ENCODE measurements at places on chromosomes 7 and 10.
A peak's percentile ranks its signal among the peaks of the same experiment; 100 is the strongest.

DNA sequence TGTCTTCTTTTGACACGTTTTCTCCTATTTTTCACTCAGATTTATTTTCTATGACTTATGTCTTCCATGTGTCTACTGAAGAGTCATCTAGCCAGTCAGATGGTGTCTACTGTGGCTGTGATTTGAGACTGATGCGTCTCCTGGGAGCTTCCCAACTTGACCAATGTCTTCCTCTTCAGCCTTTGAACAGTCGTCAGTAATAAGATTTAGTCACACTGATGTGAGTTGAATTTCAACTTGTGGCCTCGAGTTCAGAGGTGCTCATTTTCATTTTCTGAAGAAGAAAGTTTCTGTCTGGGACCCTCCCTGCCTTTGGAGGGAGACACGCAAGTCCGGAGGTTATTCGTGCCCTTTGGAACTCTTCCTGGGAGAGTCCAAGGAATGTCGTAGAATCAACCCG lies 221.9 kb upstream of the INHBA start:
- no peak for DNase-seq

GRCh38 chr7:74026903-74027682 lies 880 bp upstream of the ELN start:
- DNase-seq, result peak; percentile 83

DNA sequence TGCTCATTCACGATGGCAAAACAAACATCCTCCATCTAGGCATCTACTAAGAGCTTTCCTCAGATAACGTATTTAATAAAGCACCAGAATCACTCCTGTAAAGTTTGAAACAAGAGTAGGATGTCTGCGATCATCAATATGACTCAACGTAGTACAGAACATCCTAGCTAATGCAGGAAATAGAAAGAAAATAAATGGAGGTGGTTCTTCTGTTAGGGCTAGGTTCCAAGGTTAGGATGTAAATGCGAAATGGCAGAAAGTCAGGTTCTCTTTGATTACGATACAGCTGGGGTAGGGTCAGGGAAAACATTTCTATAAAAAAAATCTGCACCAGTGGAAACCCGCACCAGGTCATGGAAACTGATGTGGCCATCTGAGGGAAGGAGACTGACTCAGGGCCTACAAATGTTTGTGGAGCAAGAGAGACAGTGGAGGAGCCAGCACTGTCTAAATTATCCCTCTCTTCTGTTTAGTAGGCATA lies 29.1 kb downstream of the CCDC6 start:
- DNase-seq, result no peak

GRCh38 chr7:43619213-43620012 lies 36.5 kb downstream of the STK17A start:
- DNase-seq, result no peak

DNA sequence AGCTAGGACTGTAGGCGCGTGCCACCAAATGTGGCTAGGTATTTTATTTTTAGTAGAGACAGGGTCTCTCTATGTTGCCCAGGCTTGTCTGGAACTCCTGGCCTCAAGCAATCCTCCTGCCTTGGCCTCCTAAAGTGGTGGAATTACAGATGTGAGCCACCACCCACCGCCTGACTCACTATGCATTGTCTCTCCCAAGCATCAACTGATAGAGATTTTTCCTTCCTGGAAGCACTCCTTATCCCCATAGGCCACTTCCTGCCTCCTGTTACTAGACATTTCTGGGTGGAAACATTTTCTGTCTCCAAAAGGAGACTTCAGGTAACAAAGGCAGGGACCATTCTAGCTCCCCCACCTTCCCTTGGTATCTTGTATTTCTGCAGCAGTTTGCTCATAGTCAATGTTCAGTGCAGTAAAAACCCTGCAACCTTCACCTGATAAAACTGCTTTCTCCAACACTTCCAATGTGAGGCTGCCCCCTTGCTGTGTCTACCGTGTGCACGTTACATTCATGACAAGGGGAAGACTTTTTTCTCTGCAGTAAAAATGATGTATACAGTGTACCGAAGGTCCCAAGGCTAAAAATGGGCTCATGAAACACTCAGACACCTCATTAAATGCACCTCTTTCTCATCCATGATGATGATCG lies 84.9 kb downstream of the NHLRC2 start:
- no peak for DNase-seq

GRCh38 chr7:68014031-68014736 lies 1017.6 kb downstream of the TYW1 start:
- no peak for DNase-seq

DNA sequence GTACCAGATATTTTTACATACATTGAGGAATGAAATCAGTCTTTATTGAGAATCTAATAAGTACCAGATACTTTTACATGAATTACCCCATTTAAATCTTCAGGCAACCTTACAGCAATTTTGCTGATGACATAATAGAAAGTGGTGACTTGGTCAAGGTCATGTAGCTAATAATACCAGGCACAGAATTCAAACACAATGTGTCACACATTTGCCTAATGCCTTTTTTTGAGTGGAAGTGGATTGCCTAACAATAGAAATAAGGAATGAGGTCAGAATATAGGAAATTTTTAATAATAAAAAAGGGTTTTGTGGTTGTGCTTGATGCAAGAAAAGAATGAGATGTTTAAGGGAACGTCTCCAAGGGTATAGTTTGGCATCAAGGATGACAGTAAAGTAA lies 466.6 kb upstream of the IGFBP3 start:
- no peak for DNase-seq

DNA sequence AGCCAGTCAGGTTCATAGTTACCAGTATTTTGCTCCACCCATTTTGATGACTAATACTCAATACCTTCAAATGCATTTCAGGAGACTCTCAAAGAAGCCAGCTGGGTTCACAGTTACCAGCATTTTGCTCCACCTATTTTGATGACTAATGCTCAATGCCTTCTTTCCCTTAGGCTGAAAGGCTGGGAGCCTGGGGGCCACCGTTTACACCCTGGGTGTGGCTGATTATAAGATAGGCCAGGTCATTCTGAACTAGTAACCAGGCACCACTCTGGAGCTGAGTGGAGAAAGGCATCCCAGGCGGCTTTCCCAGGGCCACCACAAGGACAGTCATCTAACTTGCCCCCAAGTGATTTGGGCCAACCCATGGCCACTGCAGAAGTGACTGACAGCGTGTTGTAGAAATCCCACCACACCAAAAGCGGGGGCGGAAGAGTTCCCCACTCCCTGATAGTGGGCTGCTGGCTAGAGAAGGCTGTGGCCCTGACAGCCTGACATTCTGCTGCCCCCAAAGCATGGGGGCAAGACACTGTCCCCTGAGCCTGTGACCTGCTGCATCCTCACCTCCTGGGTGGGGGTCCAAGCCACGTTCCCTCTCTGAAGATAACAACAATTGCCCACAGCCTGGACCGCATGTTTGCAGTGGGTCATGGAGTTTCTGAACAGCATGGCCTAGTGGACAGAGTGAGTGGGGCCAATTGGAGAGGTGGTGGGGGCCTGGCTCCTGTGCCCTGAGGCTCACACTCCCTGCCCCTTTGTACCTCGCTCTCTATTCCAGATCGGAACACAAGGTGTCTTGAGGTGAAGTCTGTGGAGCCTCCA lies 23.0 kb upstream of the ZNF488 start:
- DNase-seq, result no peak

DNA sequence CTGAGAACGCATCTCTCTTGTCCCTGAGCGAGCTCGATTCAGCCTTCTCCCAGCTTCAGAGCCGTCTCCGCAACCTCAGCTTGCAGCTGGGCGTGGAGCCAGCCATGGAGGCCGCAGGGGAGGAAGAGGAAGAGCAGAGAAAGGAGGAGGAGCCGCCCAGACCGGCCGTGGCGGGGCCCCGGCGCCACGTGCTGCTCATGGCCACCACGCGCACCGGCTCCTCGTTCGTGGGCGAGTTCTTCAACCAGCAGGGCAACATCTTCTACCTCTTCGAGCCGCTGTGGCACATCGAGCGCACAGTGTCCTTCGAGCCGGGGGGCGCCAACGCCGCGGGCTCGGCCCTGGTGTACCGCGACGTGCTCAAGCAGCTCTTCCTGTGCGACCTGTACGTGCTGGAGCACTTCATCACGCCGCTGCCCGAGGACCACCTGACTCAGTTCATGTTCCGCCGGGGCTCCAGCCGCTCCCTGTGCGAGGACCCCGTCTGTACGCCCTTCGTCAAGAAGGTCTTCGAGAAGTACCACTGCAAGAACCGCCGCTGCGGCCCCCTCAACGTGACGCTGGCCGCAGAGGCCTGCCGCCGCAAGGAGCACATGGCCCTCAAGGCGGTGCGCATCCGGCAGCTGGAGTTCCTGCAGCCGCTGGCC lies 43.2 kb downstream of the CHST3 start:
- DNase-seq, result no peak

DNA sequence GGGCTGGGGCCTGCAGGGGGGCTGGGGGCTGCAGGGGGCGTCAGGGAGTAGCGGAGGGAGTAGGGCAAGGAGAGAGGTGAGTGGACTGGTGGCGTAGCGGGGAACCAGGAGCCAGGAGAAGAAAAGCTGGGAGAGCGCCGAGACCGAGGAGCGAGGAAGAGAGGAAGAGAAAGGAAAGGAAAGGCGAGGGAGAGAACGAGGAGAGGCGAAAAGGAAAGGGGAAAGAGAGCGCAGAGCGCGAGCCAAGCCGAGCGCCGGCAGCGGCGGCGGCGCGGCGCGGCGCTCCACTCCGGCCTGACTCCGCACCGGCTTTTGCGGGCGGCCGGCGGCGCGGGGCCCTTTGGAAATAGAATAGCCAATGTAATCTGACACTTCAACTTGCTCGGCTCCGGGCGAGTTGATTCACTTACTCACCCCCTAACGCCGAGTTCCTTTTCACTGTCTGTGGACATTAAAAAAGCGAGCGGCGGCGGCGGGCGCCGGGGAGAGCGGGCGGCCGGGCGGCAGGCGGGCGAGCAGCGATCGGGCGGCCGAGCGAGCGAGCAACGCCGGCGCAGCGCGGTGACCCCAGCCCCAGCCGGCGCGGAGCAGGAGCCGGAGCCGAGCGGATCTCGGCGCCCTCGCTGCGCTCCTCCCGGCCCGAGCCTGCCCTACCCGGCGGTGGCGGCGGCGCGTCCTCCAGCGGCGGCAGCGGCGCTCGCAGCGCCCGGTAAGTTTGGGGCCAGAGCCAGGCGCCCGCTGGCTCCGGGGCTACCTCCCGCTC lies at the start of gene ZMIZ1:
Gene ZMIZ1 (plus strand): TSS at position 405 of the 763 bp plus-strand sequence. CDS start 132,667 bp downstream, outside the sequence.
- peak; percentile 93 for DNase-seq

- DNase-seq, result peak; percentile 90
Measured at GRCh38 chr7:102426268-102427018, 6.9 kb upstream of the ORAI2 start.

DNA sequence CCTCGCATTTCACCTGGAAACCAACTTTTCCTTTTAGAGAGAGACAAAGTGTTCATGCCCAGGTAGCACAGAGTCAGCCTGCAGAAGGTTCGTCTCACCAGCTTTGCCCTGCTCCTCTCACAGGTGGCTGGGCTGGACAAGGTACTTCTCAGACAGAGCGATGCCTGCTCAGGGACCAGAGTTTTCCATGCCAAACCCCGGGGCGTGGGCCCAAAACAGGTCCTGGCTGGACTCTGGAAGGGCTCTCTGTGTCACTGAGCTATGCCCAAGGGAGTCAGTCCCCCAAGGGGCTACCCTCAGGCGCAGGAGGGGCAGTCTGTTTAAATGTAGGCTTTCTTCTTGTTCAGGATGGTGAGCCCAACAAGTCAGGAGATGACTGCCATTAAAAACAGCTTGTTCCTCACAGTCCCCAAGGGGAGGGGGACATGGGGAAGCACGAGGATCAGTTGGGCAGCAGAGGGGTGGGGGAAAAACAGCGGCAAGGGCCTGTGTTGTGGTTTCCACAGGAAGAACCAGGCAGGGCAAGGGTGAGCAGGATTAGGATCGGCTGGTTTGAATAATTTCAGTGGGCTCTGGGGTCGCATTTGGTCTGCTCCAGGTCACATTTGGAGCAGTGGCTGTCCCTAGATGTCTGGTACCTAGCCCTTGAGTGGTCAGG lies 55.5 kb upstream of the FIGNL1 start:
- no peak for DNase-seq

GRCh38 chr10:70503776-70504175 lies 25.2 kb downstream of the PALD1 start:
- DNase-seq, result no peak

GRCh38 chr7:48537561-48537960 lies 366.3 kb downstream of the ABCA13 start:
- DNase-seq, result no peak

DNA sequence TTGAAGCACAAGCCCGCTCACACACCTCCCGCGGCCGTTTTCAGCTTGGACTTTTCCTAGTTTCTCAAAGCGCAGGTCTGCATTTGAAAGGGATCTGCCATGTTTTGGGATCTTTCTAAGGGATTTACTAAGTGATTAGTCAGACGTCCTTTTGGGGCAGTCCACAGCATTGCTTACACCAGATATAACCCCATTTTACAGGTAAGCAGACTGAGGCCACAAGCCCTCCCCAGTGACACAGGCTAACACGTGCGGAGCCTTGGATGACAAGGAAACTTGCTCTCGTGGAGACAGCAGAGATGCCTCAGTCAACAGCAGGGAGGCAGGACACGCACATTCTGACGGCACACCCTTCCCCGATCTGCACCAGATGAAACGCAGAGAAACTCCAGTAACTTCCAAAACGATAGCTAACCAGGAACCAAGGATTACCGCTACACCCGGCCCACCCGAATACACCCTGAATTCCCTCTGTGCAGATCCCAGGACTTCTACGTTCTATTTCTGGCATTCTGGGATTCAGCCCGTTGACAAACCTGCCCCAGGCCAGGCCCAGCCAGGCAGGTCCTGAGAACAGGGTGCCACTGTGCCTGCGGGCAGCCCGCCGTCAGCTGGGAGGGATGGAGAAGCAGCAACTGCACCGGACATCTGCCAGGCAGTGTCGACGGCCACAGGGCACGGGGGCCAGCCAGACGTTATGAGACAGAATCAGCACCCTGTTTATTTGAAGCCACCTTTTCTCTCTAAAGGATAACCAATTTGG lies 27.9 kb downstream of the FOXL3 start:
- DNase-seq, result no peak

DNA sequence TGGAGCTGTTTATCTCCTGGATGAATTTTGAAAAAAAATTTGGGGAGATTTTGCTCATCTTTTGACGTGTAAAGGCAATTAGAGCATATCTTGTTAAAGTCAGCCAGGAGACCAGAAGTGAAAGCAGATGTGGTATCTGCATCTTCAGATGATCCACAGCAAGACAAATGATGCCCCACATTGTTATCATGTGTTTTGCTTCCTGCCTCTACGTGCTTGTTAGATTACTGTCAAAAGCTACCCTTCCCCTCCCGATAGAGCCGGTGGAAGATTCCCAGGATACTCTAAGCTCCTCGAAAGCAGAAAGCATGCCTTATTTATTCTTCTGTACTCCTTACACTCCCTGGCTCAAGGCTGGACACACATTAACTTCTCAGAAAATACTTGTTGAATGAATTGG lies 12.9 kb downstream of the COL17A1 start:
- DNase-seq, result no peak
